ENCODE measurements at places on chromosomes 12 and 14.

- DNase-seq, result no peak
These were observed 827 bp downstream of the ALDH2 start for GRCh38 chr12:111767362-111768158.

DNA sequence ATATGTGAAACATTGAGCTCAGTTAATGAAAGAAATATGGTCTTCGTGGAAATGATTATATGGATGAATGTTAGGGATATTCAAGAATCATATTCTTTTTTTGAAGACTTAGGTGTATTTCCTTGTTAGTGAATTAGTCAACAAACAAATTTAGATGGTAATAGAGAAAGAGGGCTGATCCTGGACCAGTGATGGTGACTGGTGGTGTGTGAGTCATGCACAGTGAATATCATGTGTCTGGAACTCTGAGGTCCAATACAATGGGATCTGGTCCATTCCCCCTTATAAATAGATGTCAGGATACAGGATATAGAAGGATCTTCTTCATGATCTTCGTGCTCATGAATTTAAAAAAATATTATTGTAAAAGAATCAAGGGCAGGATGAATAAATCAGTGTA, 64.4 kb upstream of the RTL1 start:
- no peak for DNase-seq

DNA sequence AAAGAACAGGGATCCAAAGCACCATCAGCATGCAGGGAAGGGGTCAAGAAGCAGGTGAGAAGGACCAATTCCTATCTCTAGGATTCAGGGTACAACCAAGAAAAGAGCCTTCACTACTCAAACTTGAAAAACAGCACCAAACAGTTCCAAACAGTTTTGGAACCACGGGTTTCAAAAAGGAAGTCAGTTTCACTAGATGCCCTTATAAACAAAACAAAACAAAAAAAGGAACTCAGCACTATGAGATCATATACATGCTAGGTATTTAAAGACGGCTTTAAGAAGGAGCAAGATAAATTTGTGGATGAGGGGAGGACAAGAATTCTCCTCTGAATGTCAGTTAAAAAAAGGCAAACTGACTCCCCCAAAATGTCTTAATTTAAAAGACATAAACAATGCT, 6.0 kb downstream of the INSM2 start:
- DNase-seq, result no peak

- peak; percentile 69 for DNase-seq
These were observed 24.0 kb downstream of the CCDC38 start for GRCh38 chr12:95918194-95918993.

DNA sequence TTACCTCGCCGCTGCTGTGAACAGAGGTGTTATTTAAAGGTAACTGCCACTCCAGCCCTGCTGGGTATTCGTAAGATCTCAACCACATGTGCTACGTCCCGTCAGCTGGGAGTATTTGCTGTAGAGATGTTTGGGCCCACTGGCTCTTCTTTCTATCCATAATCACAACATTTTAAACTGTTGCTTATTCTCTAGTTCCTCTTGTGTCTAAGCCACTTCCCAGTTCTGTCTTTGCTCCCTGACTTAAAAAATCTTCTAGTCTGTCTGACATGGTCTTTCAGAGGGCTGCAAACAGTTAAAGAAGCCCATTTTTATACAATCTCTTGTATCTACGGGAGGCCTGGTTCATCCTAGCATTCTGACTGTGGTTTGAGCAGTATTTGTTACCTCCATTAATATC, 33.2 kb upstream of the HELB start:
- DNase-seq, result no peak

DNA sequence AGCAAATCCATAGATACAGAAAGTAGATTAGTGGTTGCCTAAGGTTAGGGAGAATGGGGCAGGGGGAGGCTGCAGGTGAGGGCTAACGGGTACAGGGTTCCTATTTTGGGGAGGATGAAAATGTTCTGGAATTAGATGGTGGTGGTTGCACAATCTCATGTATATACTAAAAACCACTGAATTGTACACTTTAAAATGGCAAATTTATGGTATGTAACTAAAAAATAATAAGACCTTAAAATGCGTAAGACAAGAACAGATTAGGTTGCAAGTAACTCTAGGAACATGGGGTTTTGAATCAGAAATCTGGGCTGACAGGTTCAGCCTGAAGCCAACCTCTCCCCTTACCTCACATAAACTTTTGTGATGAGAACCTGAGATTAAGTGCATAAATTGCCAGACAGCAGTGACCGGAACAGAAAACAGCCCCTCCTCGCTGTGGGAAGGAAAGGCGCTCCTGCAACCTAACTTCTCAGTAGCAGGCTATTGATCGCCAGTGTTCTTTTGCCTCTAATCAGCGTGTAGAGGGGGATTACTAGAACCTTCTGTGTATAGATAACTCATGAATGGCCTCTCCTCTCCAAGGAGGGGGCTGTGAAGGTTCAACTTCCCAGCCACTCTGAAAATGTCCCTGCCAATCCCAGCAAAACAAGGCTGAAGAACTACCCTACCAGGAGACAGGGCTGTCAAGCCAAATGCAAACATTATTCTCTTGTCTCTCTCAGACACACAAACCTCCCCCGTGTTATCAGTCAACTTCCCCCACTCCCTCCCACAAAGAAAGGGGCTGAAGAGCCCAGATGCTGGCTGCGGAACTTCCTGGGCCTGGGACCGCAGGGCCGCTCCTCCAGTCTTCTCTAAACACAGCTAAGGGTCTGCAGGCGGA, 1.9 kb downstream of the SSH1 start:
- DNase-seq, result no peak

GRCh38 chr12:45988264-45988663, 2.1 kb downstream of the SCAF11 start:
- peak; percentile 17 for DNase-seq

GRCh38 chr14:102696856-102697495, 80.3 kb upstream of the TRAF3 start:
- DNase-seq, result no peak

DNA sequence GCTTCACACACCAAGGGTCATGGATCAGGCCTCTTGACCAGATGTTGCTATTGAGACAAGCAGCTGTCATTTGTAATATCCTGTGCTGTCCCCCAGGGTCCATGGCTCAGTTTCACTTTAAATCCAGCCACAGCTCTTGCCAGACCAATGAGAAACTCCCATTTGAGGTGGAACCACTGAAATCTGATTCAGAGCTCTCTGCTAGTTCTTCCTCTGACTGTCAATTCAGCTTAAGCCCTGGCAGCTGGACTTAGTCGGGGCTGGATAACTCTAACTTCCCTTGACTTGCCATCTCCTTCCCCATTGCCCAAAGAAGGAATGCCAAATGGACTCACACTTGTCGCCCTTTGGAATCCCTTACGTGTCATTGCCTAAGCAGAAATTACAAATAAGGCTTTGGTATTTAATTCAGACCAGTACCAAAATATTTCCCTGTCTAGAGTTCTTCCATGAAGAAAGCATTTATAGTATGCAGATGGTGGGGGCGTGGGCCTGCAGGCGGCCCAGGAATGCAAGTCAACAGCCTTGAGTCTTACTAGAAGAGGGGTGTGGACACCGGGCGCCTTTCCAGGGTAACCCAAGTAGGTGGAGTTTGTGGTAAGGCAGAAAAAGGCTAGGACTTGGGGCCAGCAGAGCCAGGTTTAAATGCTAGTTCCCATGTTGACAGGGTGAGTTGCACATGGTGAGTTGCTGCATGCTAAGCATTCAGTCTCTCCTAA, 96.9 kb upstream of the TMPO start:
- DNase-seq, result no peak

DNA sequence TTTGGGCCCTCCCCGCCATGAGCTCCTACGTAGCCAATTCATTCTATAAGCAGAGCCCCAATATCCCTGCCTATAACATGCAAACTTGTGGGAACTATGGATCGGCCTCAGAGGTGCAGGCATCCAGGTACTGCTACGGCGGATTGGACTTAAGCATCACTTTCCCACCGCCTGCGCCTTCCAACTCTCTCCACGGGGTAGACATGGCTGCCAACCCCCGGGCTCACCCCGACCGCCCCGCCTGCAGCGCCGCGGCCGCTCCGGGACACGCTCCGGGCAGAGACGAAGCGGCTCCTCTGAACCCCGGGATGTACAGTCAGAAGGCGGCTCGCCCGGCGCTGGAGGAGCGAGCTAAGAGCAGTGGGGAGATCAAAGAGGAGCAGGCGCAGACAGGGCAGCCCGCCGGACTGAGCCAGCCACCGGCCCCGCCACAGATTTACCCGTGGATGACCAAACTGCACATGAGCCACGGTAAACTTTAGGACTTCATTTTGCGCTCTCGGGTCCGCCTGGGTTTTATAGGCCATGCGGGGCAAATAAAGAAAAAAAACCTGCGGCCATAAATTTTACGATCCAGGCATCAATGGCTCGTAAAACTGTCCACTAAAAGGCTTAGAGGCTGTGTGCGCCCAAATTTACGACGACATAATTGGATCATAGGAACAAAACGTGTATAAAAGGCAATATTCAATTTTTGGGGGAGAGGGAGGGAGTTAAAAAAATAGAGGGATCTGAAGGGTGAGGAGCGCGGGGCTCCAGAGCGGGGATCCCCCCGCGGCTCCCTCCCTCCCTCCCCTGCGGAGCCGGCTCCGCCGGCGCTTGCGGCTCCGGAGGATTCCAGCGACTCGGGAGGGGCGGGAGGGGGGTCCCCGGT, 493 bp downstream of the HOXC5 start:
- DNase-seq, result no peak

DNA sequence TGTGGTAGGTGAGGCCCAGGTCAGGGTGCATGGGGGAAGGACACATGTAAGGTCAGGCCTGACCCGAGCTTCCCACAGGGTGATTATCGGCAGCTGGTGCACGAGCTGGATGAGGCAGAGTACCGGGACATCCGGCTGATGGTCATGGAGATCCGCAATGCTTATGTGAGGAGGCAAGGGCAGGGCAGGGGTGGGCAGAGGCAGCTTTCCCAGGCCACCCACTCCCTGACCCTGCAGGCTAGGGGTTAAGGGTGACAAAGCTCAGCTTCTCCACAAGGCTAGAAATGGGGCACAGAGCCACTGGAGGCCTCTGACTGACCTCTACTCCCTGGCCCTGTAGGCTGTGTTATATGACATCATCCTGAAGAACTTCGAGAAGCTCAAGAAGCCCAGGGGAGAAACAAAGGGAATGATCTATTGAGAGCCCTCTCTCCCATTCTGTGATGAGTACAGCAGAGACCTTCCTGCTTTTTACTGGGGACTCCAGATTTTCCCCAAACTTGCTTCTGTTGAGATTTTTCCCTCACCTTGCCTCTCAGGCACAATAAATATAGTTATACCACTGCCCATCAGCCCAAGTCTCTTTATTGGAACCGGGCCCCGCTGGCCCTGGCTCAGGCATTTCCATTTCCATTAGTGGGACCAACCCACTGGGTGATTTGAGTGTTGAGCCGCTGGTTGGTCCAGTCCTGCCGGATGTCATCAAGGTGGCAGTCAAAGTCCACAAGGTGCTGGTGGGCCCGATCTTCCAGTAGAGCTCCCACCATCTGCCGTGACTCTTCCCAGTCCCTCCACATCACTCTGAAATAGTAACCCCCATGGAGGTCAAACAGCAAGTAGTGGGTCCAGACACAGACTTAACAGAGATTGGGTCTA, 2.6 kb downstream of the PSME1 start:
- DNase-seq, result no peak

DNA sequence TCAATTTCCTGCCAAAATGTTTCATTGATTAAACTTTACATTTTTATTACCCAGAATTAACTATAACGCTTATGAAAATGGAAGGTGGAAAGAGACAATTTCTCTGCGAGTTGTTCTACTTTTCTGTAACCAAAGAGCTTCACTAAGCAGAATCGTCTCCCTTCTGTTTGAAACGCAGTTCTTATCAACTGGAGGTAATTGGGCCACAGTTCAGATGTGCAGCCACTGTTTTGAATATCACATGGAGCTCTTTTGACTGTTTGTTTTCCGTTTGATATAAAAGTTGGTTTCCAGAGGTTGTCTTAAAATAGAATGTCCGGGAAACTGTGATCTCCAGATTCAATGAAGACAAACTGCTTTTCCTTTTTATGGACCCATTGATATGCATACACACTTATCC, 183.3 kb upstream of the SEL1L start:
- DNase-seq, result no peak

DNA sequence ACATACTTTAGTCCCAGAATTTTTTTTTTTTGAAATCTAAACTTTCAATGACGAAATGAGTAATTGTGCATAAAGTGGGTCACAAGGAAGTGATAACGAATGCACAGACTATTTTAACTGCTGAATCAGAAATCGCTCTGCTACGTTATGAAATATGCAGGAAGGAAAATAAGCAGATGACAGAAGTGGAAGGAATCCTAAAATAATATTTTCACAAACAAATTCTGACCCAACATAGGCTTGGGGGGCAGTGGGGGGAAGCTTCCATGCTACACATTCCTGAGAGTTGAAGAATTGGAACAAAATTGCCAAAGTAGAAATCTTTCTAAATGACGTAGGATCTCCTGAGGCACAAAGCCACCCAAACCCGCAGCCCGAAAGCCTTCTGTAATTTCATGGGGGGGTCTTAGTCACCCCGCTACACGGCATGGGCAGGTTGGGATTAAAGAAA, 89.6 kb downstream of the ARF6 start:
- peak; percentile 29 for DNase-seq

DNA sequence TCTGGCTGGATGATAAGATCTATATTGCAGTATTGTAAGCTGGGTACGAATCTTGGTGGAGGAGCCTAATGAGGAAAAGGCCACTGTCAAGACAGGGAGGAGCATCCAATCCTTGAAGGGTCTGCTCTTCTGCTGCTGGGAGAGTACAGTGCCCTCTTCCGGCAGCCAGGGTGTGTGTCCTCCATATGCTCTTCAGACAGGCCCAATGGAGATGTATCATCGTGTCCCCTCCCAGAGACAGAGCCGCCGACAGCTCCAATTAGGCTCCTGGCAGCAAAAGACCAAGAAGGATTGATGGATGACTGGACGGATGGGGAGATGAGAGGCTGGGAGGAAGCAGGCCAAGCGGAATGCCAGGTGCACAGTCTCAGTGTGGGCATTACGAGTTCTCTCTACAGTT, 51.6 kb upstream of the PIWIL1 start:
- DNase-seq, result no peak

- DNase-seq, result no peak
These were observed 217.9 kb downstream of the PIK3C2G start for GRCh38 chr12:18479256-18479655.

DNA sequence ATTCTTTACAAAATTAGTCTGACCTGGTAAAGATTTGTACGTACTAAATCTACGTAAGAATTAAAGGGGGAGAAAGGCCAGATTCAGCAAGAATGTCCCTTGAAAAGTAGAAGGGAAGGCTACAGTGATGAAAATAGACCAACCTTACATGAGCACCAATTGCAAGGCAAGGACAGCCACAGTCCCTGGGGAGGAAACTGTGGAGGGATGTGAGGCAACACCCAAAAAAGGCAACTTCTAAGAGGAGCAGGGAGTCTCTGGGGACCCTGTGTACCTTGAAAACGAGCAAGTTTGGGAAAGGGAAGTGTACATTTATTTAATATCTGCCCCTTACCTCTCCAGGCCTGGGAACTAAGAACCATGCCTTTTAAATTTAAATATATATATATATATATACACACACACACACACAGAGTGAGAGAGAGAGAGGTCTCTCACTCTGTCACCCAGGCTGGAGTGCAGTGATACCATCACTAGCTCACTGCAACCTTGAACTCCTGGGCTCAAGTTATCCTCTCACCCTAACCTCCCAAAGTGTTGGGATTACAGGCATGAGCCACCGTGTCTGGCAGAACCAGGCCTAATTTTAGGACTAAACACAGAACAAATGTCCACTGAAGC, 56.4 kb downstream of the TMCC3 start:
- no peak for DNase-seq

GRCh38 chr14:68333262-68333661, 459.6 kb downstream of the ZFP36L1 start:
- no peak for DNase-seq

Measured in CD4-positive, alpha-beta T cell treated with Interleukin-4 for 4 hours (primary cell).